SJSA1 (cell line): ENCODE measurements at places on chromosomes 2 and 18.

DNA sequence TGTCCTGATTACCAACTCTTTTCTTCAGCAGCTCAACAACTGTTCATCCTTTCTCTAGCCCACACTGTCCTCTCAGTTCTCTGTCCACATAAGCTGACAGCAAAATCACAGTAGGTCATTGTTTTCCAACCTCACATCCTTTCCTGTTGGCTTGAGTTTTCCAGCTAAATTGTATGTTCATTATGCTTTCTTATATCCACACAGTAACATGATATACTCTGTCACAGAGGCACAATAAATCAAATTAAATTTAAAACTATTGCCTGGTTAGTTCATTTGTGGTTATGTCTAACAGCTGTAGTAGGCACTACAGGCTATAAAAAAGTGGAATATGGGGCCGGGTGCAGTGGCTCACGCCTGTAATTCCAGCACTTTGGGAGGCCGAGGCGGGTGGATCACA, 179.9 kb downstream of the ETAA1 start:
- no peak for DNase-seq

GRCh38 chr2:58122540-58122939, 75.9 kb downstream of the VRK2 start:
- no peak for DNase-seq

DNA sequence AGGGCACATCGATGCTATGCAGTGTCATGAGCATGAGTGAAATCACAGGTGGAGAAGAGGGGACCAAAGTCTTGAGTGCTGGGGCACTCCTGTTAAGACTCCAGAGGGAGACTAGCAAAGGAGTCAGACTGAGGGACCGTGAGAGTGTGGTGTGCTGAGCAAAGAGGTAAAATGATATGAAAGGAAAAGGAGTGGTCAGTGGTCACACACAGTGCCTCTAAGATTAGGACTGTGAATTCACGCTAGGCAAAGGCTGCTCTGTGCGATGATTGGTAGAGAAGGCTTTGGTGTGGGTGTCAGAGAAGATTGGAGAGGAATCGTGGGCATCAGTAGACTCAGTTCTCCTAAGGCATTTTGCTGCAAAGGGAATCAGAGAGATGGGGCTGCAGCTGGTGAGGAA, 12.8 kb downstream of the SOCS6 start:
- DNase-seq: no peak

DNA sequence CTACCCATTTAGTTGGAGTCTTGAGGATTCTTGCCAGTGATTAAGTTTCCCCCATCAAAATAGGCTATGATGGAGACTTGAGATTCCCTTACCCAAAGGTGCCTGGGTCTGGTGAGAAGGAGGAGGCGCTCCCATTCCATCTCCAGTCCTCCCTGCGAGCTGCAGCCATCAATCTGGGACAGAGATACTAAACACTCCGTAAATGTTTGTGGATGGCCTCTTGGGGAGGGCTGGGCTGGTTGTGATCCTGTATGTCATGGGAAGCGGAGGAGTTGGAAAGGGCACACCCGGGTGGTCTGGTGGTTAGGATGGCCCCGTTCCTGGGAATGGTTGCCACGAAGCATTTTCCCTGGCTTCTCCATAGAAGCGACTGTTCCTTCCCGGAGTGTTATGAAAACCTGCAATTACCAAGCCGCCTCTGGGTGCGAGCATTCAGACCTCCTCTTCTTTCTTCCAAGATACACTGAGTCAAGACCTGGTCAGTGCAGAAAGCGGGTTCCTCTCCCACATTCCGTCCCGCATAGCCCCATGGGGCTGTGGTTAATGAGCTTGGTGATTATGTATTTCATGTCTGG, 196.9 kb downstream of the CTIF start:
- peak; percentile 54 for DNase-seq

GRCh38 chr2:235105821-235106359, 154.1 kb downstream of the SH3BP4 start:
- peak; percentile 61 for DNase-seq

GRCh38 chr18:80157708-80158343, 48.8 kb downstream of the ADNP2 start:
- DNase-seq: peak; percentile 76

DNA sequence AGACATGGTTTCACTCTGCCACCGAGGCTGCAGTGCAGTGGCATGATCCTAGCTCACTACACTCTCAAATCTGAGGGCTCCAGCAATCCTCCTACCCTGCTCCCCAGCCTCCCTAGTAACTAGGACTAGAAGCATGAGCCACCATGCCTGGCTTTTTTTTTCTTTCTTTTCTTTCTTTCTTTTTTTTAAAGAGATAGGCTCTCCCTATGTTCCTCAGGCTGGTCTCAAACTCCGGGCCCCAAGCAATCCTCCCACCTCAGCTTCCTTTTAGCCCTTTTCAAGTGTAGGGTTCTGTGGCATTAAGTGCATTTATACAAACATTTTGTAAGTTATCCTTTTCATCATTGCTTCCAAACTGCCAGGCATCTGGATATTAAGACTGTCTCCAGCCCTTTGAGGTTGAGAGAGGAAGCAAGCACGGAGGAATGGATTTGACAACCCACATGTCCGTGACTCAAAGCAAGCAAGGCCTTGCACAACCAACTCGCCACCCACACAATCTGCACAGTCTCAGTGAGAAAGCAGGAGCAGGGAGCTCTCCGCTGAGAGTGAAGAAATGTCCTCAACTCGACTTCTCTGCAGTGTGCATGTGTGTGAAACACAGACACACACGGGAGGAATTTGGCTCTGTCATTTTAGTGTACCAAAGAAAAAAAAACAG, 65.6 kb downstream of the ATP8B1 start:
- no peak for DNase-seq

- no peak for DNase-seq
Observed at GRCh38 chr2:219181531-219181930, 3.5 kb downstream of the RETREG2 start.

DNA sequence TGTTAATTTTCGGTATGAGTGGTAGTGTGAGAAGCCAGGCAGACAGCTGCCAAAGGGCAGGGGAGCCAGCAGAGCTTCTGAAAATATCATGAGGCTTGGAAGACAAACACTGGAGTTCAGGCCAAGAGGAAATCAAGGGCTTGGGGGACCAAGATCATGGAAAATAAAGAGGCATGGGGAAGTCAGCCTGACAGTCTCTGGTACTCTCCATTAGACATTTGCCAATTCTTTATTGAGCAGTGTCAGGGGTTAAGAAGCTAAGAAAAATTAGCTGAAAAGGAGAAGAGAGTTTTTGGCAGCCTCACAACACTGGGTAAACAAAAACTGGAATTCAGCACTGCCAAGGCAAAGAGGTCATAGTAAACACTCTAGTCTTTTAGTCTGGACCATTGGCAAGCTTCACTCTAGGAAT, 612.7 kb downstream of the EPHA4 start:
- DNase-seq: no peak

DNA sequence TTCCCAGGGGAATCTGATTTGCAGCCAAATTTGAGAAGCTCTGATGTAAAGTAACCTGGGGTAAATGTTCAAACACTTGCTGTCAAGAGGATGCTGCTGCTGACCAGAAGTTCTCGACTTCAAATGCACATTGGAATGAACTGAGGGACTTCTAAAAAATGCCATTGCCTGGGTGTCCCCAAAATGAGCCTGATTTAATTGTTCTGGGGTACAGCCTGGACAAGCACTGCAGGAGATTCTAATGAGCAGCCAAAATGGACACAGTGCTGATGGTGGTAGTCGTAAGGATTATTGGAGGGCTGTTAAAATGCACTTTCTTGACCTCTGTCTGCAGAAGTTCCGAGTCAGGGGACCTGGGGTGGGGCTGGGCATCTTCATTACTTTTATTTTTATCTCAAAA, 49.5 kb downstream of the LIPG start:
- DNase-seq: no peak

GRCh38 chr2:49598231-49598630, 443.9 kb upstream of the FSHR start:
- no peak for DNase-seq

- no peak for DNase-seq
Observed at GRCh38 chr18:38923540-38923939, 1357.9 kb upstream of the CELF4 start.

DNA sequence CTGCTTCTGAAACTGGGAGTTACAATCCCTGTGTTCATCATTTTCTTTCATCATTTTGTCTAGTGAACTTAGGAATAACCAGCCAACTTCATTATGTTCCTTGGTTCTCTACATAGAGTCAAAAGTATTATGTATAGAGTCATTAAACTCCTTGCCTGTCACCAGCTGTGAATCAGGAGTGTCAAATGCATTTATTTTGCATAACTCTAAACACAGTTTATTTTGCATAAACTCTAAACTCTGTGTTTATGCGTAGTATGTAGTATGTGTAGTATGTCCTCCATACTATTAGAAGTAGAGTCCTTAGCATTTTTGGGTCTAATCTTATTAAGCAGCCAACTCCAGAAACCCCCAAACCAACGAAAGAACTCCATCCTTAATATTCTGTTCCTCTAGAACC, 164.4 kb downstream of the EVA1A start:
- no peak for DNase-seq

- no peak for DNase-seq
Observed at GRCh38 chr2:54428108-54428831, 27.9 kb upstream of the SPTBN1 start.

GRCh38 chr2:102130647-102130991, 11.9 kb upstream of the IL1R1 start:
- no peak for DNase-seq

GRCh38 chr2:26925100-26925791, 45.2 kb upstream of the MAPRE3 start:
- peak; percentile 45 for DNase-seq

DNA sequence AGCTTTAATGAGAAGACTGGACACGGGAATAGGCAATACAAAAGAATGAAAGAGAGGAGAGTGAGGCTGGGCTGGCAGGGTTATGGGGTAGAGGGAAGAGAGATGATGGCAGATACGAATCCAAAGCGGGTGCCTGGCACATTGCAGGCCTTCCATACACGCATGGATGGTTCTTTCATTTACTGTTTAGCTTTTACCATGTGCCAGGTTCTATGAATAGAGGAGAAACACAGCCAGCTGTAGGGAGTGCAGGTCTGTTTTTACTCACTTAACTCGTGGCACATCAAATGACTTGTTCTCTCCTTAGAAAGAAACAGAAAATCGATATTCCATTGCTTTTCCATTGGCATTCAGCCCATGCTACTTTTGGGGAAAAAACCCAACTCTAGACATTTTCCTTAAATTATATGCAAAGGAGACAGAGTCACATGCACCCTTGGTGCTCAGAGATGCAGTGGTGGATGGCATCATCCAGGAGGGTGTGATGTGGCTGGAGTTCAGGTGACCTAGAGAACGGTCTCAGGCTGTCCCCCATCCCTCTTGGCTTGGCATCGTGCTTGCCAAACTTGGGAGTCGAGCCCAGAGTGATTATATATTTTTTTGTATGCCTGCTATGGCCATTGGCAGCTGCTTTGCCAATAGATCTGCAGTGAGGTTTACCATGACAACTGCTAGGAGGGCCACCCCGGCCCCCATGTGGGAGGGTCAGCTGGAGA, 6.2 kb downstream of the LTBP1 start:
- DNase-seq: no peak

- DNase-seq: no peak
Observed at GRCh38 chr2:205259121-205259520, 423.2 kb upstream of the NRP2 start.
